ENCODE measurements at places on chromosomes 7 and 10. TPM values are rescaled to one million over a fixed set of nuclear protein-coding genes. Genes with fewer than 3 reads are reported as not detected.

MAT1A gene
- total RNA-seq: 1.1 TPM

TMEM184A gene
- 11.0 TPM for total RNA-seq

DNA sequence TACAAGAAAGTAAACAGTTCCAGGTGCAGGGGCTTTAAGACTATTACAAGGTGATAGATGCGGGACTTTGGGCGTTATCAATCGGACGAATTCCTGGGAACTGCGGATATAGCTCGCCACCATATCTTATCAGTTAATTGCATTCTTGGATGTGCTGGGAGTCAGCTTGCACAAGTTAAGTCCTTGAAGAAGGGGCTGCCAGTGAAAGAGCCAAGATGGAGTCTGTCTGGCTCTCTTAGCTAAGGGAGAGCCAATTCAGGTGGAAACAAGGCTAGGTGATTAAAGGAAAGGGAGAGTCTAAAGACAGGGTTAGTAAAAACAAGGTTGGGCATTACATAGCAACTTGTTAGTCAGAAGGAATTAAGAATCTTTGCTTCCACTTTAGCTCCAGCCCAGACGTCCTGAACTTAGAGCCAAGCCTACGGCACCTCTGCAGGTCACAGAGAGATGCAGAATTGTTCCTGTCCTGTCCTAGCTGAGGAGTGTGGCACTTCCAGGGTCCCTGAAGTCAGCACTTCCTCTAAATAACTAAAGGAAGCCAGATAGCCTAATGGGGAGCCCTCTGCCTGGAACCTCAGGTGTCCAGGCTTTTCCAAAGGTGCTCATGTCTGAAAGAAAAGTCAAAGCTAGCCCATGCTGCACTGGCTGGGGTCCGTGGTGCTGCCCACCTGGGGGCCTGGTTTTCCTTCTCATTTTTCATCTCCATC lies 17.3 kb downstream of the ZC3HAV1 start:
- DNase-seq: no peak

- no peak for DNase-seq
Measured at GRCh38 chr7:28551331-28551730, 139.0 kb downstream of the CREB5 start.

DNA sequence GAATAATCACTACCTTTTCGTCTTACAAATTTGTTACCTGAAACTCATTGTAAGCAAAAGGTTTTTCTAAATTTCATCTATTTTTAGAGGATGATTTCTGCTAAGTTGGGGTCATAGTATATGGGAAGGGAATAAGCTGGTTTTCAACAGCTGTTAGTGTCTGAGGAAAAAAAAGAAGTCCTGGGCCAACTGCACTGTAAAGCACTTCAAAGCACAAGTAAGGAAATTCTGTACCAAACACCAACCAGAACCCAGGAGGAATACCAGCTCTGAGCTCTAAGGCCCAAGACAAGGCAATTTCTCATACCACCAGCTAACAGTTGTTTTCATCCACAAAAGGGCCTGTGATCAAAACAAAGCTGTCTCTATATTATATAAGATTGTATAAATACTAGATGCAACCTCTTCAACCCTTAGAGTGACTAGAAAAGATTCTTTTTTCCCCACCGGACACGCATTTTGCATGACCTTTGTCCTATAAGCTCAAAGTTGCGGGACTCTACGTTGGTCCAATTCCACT lies 6.1 kb upstream of the MEOX2 start:
- DNase-seq: no peak

DNA sequence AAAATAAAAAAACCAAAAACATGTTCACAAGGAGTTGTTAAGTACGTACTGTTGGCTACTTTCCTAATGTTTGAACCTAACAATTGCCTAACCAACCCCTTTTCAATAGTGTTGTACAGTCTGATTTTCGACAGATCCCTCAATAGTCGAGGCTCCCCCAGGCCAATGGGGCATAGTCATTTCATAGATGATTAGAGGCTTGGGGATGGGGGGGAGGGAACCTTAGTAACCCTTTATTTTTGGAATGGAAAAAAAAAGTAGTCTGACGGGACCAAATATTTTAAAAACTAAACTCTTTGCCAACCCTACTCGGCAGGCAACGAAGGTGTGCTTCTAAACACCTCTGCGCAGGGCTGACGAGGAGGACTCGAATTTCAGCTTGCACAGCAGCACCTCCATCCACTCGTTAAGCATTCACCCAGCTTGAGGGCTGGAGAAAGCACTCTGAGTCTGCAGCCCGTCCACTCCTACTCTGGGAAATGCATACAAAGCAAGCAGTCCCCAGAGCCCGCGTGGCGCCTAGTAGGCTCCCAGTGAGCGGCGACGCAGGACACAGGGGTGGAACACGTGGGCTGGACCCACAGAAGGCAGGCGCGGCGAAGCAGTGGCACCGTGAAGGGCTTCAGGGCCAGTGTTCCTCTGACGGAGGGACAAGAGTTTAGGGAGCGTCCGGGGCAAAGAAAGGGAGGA lies 899 bp downstream of the PUS7 start:
- DNase-seq: peak; percentile 83

PIP gene
- 0.47 TPM for total RNA-seq

NKX1-2 gene
- not detected for total RNA-seq

GRCh38 chr10:3740157-3740871 lies 44.7 kb downstream of the KLF6 start:
- no peak for DNase-seq

DNA sequence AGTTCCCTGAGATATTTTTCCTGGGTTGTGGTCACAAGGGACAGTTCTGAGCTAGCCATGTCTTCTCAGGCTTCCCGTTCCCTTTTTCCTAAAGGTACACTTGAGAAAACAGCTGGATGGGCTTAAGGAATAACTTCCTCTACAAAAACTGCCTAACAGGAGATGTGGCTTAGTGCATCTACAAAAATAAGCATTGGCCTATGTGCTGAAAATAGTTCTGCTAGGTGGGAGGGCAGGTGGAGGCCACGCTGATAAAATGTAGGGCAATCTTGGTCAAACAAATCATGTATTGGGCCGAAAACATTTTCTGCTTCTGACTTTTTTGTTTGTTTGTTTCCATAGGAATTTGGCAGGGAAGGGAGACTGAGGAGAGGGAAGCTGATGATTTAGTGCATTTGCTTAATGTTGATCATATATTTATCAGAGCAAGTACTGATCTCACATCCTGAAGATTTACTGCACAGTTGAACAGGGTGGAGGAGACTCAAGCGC lies 409.4 kb upstream of the FZD8 start:
- no peak for DNase-seq

DNA sequence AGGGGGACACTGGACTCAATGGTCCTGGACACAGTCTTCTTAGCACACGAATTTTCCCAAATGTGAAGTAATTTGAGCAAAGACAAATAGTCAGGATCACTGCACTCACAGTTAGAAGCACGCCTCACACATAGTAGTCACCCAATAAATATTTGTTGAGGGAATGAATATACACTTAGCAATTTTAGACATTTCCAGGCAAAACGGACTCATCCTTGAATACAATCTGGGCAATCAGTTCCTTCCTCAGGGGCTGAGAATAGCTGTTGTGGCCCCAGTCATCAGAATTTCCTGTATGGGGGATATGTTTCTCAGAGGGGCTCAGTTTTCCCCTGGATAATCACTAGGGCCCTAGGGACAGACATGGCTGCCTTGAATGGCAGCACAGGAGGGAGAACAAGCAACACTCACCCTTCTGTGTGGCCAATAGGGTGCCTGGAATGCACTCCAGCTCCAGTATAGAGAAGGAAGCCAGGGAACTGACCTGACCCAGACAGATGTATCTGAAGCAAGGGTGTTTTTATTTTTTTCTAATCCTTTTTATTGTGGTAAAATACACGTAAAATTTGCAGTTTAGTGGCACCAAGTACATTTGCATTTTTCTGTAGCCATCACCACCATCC lies 282.7 kb upstream of the ZNF32 start:
- no peak for DNase-seq

- no peak for DNase-seq
Measured at GRCh38 chr10:48707472-48707871, 22.8 kb downstream of the WDFY4 start.

HHEX gene
- 10.0 TPM for total RNA-seq

GRCh38 chr10:103852189-103852711 lies 3.1 kb downstream of the SH3PXD2A start:
- DNase-seq: no peak

- no peak for DNase-seq
Measured at GRCh38 chr10:66783316-66783715, 142.5 kb upstream of the LRRTM3 start.

GRCh38 chr7:17301471-17302456 lies 3.3 kb downstream of the AHR start:
- DNase-seq: no peak

DNA sequence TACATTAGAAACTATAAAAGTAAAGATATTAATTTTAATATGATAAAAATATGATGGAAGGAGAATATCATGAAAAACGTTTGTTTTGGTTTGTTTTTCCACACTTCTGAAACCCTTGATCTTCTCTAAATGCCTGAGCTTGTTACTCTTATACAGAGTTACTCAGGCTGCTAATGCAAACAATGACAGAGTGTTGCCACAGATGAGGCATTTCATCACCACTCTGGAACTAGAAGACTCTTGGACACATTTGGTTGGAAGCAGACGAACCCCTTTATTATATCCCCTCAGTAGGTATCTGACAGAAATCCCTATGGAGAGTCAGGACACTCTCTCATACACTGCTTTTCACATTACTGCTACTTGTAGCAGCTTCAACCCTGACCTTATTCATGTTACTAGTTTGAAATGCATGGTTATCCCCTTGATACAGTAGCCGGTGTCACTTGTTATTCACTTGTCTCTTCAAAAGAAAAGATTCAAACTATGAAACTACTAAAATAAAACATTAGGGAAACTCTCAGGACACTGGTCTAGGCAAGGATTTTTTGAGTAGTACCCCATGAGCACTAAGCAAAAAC lies 66.9 kb downstream of the SEMA3C start:
- DNase-seq: no peak

DNA sequence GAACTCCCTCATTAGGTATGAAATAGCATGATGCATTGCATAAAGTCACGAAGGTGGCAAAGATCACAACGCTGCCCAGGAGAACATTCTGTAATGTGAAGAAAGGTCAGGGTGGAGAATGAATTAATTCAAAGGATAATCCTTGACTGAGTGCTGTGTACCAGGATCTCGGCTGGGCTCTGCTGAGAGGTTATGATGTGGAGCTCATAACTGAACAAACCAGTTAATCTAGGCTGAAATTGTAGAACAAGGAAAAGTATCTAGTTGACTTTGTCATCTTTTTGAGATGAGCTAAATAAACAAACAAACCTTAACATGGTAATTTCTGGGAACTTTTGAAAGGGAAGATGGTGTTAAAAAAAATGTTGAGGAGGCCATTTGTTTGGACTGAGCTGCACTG lies 6.1 kb downstream of the MSMB start:
- DNase-seq: no peak

- no peak for DNase-seq
Measured at GRCh38 chr7:3552499-3552898, 251.4 kb downstream of the SDK1 start.

DPYSL4 gene
- total RNA-seq: 0.60 TPM

DNA sequence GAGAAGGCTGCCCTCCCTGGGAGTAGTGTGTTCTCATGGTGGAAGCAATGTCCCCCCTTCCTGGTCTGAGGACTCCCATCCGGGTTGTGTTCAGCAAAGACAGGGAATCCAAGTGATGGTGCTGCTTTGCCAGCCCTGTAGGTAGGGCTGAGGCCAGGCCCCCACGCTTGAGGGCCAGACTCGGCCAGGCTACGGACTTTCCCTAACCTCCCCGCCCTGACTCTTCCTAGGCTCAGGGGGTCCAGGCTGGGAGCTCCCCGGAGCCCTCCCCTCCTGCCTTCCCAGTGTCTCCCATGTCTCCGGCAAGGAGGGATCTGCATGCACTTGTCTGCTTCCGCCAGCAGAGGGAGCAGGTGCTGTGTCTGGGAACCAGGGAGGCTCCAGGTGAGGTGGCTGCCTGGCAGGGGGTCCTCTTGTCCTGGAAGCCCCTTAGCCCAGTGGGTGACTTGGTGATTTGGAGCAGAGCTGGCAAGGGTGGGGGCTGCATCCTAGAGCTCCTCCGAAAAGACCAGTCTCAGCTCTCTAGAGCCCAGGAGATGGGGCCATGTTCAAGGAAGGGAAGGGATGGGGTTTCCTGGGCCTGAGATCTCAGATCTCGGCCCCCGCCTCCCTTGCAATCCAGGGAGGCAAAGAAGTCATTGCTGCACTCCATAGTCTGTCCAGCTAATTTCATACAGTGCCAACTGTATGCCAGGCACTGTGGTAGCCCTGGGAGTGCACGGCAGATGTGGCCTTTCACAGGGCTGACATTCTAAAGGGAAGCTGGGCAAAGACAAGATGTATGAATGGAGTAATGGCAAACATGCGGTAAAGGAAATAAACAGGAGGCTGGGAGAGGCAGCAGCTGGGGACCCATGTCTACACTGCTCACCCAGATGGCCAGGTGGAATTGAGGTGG lies 20.3 kb upstream of the SFRP5 start:
- peak; percentile 84 for DNase-seq

DNA sequence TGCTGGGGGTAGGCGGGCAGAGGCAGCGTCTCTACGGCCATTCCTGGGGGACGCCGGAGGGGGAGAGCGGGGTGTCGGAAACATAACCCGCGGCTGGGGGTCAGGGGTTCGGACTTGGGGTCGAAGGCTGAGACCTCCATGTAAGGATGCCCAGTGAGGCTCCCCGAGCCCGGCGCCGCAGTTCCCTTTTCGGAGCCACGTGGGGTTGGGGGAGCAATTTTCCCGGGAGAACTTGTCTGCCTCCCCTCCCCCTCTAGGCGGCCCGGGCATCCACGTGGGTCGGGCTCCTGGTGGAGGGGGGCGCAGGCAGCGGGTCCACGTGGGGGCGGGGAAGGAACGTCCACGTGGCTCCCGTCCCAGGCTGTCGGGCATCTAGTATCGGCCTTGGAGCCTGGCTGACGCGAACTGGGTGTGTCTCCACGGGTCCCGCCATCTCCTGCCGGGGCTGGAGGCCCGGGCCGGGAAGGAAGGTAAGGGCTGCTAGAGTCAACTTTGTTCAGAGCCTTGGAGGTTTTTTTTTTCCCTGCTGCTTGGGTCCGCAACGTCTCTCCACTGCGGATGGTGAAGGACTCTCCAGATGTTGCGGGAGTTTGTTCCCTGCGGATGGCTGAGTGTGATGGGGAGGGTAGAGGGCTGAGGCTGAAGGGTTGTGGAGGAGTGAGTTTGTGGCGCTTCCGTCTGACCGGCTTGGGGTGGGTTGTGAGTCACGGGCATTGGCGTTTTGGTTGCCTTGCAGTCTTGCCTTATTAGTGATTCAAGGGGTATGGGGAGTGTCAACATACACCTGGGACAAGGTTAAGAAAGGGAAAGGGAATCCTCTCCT lies 744 bp downstream of the PPRC1 start:
- DNase-seq: peak; percentile 93

LRIT1 gene
- total RNA-seq: not detected

GRCh38 chr7:67807826-67808225 lies 811.2 kb downstream of the TYW1 start:
- no peak for DNase-seq

GRCh38 chr7:70694434-70694970 lies 437.4 kb upstream of the GALNT17 start:
- DNase-seq: peak; percentile 81

DNA sequence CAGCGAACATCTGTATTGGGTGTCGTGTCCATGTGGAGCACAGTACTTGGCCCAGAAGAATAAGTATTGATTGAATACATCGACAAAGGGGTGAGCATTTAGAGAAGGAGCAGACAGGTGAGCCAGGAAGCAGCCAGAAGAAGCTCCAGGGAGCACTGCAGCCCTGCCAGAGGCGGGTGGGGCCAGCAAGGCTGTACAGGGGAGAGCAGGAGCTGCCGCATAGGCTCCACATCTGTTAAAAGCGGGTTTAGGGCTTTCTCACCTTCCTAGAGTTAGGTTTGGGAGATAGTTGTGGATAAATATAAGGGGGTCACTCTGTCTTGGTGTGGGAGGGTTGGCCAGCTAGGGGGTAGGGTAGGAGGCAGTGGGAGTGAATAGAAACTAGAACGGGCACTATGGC lies 1.3 kb upstream of the CPA1 start:
- DNase-seq: no peak

HOXA7 gene
- total RNA-seq: 31.3 TPM
